ENCODE measurements at places on chromosomes 16 and 17. TPM values are rescaled to one million over a fixed set of nuclear protein-coding genes. Genes with fewer than 3 reads are reported as not detected.
A peak's percentile ranks its signal among the peaks of the same experiment; 100 is the strongest.

GRCh38 chr17:66462010-66462409 lies 159.6 kb downstream of the PRKCA start:
- H3K4me1 ChIP-seq, result peaks cover 13% of the 10 kb centered on the region
- DNase-seq, result no peak
- H3K27me3 ChIP-seq, result no peaks in the 10 kb centered on the region
- no peaks in the 10 kb centered on the region for H3K36me3 ChIP-seq

DNA sequence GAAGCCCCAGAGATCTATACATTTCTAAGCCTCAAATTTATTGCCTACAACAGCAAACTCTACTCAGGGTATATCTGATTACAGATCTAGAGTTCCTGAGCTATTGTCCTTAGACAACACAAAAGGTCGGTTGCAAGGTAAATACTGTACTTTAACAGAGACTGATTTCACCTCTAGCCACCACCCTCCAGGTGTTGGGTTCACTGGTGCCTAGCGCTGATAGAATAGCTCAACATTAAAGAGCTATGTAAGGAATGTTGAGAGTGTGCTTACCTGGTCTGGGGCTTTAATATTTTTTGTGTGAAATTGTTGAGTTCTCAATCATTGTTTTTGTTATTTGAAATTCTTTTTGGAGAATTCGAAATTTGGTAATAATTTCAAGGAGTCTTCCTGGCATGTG lies 277.0 kb upstream of the PSMD7 start:
- no peaks in the 10 kb centered on the region for H3K36me3 ChIP-seq
- no peaks in the 10 kb centered on the region for H3K27me3 ChIP-seq
- no peak overlapping the region for H3K27ac ChIP-seq
- H3K4me1 ChIP-seq, result no peaks in the 10 kb centered on the region

GRCh38 chr17:9810100-9810949 lies 11.6 kb downstream of the GSG1L2 start:
- no peak for DNase-seq
- H3K4me3 ChIP-seq, result no peak overlapping the region
- H3K36me3 ChIP-seq, result no peaks in the 10 kb centered on the region

Gene KCNJ12
- total RNA-seq, result not detected

Gene TRPV3
- total RNA-seq, result 0.64 TPM

DNA sequence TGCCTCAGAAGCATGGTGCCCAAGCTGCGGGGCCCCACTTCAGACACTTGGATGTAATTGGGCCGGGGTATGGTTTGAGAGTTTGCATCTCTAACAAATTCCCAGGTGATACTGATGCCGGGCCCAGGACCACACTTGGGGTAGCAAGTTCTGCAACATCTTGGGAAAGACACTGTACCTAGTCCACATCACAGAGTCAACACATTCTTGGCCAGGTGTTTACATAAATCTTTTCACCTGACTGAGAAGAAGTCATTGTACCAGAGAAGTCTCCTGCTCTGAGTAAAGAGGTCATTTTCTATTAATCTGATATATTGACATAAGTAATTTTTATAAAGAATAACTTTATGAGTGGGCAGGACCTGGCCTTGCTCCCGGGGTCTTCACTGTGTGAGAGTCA lies 27.5 kb downstream of the GPT2 start:
- H3K36me3 ChIP-seq, result no peaks in the 10 kb centered on the region
- H3K27me3 ChIP-seq, result no peaks in the 10 kb centered on the region
- no peak for DNase-seq
- H3K4me3 ChIP-seq, result no peak overlapping the region

DNA sequence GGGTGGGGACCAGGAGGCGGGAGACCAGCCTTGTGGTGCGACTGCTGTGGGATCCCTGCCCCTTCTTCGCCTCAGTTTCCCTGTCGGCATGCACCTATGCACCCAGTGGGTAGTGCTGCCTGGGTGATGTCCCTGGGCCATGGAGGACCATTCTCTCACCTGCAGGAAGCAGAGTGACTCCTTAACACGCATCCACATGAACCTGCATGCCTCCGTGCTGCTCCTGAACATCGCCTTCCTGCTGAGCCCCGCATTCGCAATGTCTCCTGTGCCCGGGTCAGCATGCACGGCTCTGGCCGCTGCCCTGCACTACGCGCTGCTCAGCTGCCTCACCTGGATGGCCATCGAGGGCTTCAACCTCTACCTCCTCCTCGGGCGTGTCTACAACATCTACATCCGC lies 25.2 kb downstream of the ADGRG5 start:
- no peak overlapping the region for H3K27ac ChIP-seq
- H3K36me3 ChIP-seq, result no peaks in the 10 kb centered on the region
- H3K4me1 ChIP-seq, result no peaks in the 10 kb centered on the region
- no peak for DNase-seq
- no peaks in the 10 kb centered on the region for H3K27me3 ChIP-seq

DNA sequence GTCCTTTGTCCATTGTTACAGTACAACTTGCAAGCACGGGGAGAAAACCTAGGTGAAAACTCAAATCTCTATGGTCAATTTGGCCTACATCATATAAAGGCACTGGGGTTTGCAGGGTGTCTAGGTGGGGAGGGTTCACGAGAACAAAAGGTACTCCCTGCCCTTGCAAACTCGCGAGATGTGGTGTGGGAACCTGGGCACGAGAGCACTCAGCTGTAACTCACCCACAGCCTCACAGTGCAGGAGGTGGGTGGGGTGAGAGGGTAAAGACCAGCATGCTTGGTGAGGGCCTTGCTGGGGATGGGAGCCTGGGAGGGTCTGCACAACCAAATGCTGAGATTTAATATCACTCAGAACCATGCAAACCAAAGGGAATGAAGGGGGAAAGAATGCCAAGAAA lies 18.4 kb upstream of the ZNF594 start:
- H3K4me1 ChIP-seq, result no peaks in the 10 kb centered on the region
- DNase-seq, result no peak
- no peaks in the 10 kb centered on the region for H3K27me3 ChIP-seq
- no peak overlapping the region for H3K4me3 ChIP-seq
- no peak overlapping the region for H3K27ac ChIP-seq

Gene MEIOC
- 0.10 TPM for total RNA-seq

DNA sequence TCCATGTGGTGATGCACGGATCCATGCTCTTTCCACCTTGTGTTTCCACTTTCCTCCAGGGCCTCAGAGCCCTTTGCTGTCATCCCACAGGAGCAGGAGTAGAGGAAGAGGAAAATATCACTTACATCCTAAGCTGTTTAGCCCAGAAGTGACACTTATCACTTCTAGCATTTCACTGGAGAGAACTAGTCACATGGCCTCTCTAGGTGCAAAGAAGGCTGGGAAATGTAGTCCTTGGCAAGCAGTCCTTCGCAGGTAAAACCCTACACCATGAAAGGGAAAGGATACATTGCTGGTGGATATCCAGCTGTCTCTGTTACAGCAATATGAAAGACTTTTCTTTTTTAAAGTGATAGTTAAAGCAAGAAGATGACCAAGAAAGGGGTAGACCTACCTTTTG lies 185.9 kb downstream of the RGS9 start:
- H3K27me3 ChIP-seq, result no peaks in the 10 kb centered on the region
- H3K36me3 ChIP-seq, result no peaks in the 10 kb centered on the region
- no peak overlapping the region for H3K27ac ChIP-seq
- no peak overlapping the region for H3K4me3 ChIP-seq
- no peak for DNase-seq
- no peaks in the 10 kb centered on the region for H3K4me1 ChIP-seq

DNA sequence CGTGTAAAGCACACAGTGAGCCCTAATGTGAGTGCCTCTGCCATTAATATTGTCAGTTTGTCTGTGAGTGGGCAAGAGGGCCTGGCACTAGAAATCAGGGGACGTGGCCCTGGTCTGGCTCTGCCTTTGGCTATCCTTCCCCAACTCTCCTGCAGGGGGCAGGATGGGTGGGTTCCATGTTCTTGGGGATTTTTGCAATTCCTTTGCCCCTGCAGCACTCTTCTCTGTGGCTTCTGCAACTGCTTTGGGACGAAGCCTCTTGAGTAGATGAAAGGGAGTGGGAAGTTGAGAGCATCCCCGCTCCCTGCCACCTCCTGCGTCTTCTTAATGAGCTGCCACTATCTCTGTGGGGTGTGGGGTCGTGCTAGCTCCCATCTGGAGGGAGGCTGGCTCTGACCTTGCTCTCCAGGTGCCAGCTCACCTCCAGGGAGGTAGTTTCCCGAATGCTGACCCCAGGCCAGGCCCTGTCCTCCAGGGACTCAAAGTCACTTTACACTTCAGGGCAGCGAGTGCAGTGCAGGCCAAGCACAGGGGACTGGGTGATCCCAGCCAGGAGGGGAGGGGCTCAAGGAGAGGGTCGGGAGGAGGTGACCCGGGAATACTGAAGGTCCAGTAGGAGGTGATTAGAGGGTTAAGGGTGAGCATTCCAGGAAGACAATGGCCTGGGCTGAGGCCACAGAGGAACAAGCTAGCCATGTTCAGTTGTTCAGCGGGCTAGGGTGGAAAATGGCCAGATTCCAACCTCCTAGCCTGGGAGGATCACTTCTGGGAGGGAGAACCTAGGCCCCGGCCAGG lies 121.0 kb upstream of the NLRP1 start:
- H3K27me3 ChIP-seq, result no peaks in the 10 kb centered on the region
- H3K4me1 ChIP-seq, result no peaks in the 10 kb centered on the region

Gene C1QTNF8
- total RNA-seq, result not detected

DNA sequence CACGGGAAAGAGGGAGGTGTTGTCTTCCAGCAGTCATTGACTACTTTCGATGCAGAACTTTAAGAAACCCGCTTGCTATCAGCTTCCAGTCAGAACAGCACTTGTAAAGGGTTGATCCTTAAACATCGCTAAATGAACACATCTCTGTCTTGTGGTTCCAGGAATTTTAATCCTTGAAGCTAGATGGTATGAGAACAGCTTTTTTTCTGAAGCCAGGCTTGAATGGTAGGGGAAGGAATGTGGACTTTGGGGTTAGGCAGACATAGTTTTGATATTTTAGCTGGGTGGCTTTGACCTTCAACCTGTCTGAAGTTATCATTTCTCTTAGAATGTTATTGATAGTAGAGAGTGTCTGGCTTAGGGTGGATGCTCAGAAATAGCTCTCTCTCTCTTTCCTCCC lies 81.1 kb downstream of the RGS9 start:
- no peak for DNase-seq
- H3K27ac ChIP-seq, result no peak overlapping the region
- H3K36me3 ChIP-seq, result no peaks in the 10 kb centered on the region
- no peak overlapping the region for H3K4me3 ChIP-seq

DNA sequence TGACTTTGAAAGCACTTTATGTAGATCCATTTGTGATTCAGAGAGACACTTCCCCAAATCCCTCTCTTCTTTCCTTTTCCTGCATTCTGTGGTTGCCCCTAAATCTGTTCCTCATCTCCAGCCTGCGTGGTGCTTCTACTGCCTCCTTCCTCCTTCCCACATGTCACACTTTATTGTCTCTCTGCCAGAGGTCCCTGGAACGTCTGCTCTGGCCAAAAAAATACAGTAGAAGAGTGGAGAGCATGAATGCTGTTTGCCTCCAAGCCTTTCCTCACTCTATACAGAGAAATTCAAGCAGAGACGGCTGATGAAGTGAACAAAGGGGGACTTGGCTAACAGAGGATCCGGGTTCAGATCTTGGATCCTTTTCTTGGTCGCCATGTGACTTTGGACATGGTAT lies 22.8 kb upstream of the IRX3 start:
- no peak for DNase-seq
- no peak overlapping the region for H3K4me3 ChIP-seq
- no peaks in the 10 kb centered on the region for H3K36me3 ChIP-seq

- peak; percentile 66 for DNase-seq
- H3K27me3 ChIP-seq, result no peaks in the 10 kb centered on the region
Measured at GRCh38 chr17:20267459-20267842, 199.9 kb downstream of the LGALS9B start.

Gene CDH15
- not detected for total RNA-seq

Gene EIF3CL
- total RNA-seq, result 14.4 TPM

DNA sequence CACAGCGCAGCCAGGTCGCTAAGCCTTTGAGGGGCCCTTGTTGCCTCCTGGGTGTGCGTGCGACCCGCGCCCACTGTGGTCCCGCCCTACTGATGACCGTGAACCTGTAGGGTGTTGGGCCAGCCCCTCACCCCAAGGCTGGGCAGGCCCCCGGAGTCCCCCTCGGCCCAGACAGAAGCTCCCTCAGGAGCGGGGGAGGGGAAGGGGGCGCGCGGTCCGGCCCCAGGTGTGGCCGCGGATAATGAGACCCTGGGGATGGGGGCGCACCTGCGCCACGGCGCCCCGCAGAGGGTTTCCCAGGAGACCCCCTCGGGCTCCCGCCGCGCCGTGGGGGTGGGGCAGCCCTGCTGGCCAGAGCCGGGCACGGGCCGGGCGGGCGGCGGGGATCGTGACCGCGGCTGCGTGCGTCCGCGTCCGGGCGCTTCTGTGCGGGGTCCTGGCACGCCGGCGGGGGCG lies 358 bp upstream of the ARHGDIG start:
- no peak overlapping the region for H3K4me3 ChIP-seq
- H3K27ac ChIP-seq, result no peak overlapping the region
- H3K27me3 ChIP-seq, result no peaks in the 10 kb centered on the region
- no peaks in the 10 kb centered on the region for H3K4me1 ChIP-seq

Gene NME3
- total RNA-seq, result 44.9 TPM

Gene PRAC2
- total RNA-seq, result not detected

GRCh38 chr16:8044796-8045195 lies 545.5 kb downstream of the TMEM114 start:
- H3K36me3 ChIP-seq, result no peaks in the 10 kb centered on the region
- no peaks in the 10 kb centered on the region for H3K27me3 ChIP-seq
- no peak for DNase-seq
- no peak overlapping the region for H3K27ac ChIP-seq
- no peaks in the 10 kb centered on the region for H3K4me1 ChIP-seq
